Epithelial cell of umbilical artery (primary cell): ENCODE measurements at places on chromosomes 4 and X. TPM values are rescaled to one million over a fixed set of nuclear protein-coding genes. Genes with fewer than 3 reads are reported as not detected.

MAGEA4 gene
- not detected in 2 replicates for total RNA-seq

RTL3 gene
- not detected in 2 replicates for total RNA-seq

MAGEE2 gene
- total RNA-seq = not detected in 2 replicates

GPR78 gene
- not detected in 2 replicates for total RNA-seq

BTC gene
- total RNA-seq = 0.30 TPM in 1 of 2 replicates, not detected in the other

SERTM2 gene
- 2.3 TPM in 1 of 2 replicates, not detected in the other for total RNA-seq

LEF1 gene
- total RNA-seq = not detected in 2 replicates

SLAIN2 gene
- total RNA-seq = 15.3 and 25.0 TPM in 2 replicates

SMIM10L2A gene
- 0.30 and 0.32 TPM in 2 replicates for total RNA-seq

NKX6-1 gene
- 0.15 TPM in 1 of 2 replicates, not detected in the other for total RNA-seq

CTAG2 gene
- not detected in 2 replicates for total RNA-seq
